ENCODE measurements at places on chromosomes 4 and X.

GRCh38 chrX:46185923-46186810 lies 359.1 kb downstream of the ZNF674 start:
- no peak for DNase-seq

DNA sequence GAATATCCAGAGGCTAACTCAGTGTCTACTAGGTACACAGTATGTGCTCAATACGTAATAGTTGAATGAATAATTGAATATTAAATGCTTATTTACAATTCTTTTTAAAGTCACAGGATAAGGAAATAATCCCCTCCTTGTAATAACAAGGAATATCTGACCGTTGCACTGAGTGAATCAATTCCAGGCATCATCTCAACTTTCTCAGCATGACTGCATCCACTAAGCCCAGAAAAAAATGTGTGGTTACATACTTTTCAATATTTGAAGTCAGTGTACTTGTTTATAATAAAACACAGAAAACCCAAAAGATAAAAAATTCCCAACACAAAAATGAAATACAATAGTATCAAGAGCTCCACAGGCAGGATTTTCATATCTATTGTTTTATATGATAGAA lies 105.4 kb downstream of the TMEM144 start:
- DNase-seq: no peak

DNA sequence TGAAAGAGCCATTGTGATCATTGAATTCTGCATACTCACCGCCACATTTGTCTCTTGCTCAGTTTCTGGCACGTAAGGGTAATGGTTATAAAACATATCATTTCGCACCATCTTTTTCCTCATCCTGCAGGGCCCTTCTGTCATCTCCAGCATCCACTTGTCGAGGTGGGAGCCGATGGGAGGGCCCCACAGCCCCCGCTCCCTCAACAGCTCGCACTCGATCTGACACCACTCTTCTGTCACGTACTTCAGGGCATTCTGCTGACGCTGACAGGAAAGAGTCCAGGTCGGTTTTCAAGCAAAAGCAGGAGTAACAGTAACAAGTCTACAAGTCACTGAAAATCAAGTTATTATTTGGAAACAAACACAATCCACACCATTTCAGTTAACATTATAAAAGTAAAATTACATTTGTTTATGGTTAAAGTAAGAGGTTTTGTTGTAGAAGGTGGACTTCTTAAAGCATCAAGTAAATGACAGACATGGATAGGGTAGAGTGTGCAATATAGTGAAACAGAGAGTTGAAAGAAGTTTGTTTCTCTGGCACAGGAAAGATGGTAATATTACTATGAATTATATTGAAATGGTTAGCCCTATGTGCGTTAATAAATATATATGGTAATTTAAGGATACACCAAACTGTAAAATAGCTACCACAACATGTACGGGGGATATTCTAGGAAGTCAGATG lies 150.6 kb downstream of the CDS1 start:
- no peak for DNase-seq

GRCh38 chr4:80012291-80012690 lies 60.7 kb downstream of the ANTXR2 start:
- DNase-seq: no peak

DNA sequence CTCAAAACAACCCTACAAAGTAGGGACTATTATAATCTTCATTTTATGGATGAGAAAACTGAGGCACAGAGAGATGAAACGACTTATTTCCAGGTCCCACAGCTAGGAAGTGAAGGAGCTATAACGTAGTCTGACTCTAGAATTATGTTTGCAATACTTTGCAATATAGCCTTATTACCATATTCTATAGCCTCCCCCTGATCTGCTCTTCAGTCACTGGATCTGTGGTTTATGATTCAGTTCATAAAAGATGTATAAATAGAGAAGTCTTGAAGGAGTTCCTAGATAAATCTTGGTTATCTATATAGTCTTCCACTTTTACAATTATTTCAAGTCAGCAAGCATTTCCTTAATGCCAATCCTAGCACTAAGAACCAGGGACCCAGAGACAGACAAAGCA lies 57.5 kb downstream of the OPHN1 start:
- DNase-seq: no peak

- DNase-seq: no peak
Observed at GRCh38 chr4:37531151-37531550, 155.0 kb downstream of the RELL1 start.

GRCh38 chrX:141839856-141840255 lies 1.7 kb downstream of the MAGEC3 start:
- DNase-seq: no peak

DNA sequence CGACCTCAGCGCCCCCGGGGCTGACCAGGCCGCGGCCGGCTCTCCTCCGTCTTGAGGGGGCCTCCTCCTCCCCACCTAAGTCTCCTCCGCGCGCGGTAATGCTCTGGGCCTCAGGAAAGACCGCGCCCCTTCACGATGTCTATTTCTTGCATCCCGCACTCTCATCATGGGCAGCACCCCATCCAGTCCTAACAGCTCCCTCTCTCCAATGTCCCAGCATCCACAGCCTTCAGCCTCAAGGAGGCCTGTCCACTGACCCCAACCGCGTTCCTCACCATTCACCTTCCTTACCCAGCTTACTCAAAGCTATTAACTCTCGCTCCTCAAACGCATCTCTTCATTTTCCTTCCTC lies 77.5 kb downstream of the MAGED4 start:
- no peak for DNase-seq
